ENCODE measurements at places on chromosomes 5 and 9.

- peak; percentile 7 for DNase-seq
Measured at GRCh38 chr5:128201065-128201926, 117.7 kb downstream of the SLC12A2 start.

DNA sequence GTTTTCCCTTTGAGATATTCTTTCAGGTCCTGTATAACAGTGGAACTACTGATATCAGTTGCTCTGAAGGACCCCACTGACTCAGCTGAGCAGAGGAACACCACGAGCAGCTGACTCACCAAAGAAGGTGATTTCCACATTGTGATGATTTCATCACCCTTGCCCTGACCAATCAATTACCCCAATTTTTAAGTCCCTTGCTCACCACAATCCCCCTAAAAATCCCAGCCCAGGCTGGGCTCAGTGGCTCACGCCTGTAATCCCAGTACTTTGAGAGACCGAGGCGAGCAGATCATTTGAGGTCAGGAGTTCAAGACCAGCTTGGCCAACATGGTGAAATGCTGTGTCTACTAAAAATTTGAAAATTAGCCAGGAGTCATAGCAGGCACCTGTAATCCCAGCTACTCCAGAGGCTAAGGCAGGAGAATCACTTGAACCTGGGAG, 125.3 kb upstream of the ABCA1 start:
- DNase-seq: no peak

GRCh38 chr9:19286634-19287188, 56.2 kb downstream of the DENND4C start:
- DNase-seq: no peak

DNA sequence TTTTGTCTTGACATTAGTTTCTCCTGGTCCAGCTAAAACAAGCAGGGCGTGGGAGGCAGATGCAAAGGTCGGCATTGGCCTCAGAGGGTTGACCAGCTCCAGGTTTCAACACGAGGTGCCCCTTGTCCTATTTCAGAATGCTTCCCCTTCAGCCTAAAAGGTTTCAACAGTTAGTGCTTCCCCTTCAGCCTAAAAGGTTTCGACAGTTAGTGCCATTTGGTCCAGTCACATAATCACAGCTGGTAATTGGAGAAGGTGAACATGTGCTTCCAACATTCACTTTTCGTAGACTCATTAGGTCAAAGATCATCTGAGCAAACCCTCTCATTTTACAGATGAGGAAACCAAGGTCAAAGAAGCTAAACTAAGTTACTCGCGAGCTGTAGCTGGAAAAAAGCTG, 270.3 kb upstream of the MAP3K1 start:
- DNase-seq: no peak

- no peak for DNase-seq
Measured at GRCh38 chr9:132606066-132606465, 23.7 kb downstream of the BARHL1 start.

DNA sequence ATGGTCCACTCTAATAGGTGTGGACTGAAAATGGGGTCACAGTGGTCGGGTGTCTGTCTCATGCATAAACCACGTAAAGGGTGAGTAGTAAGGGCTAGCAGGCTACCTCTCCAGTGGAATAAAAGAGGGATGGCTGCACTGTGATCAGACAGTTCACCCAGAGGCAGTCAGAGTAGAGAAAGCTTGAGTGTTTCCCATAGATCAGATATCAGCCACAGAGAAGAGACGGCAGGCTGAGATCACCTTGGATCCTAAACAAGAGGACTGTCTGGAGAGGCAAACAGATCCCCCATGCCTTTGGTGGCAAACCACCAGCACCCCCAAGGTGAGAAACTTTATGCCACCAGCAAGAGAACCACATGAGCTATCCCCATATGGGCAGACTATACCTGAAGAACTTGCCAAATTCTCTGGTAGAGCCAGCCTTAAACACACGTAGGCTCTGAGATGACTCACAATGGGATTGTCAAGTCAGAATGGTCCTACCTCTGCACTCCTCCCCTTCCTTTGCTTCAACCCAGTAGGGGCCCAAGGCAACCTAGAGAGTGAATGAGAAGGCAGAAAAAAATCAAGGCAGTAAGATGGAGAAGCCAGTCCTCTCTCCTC, 205.2 kb upstream of the MAP3K1 start:
- DNase-seq: no peak

DNA sequence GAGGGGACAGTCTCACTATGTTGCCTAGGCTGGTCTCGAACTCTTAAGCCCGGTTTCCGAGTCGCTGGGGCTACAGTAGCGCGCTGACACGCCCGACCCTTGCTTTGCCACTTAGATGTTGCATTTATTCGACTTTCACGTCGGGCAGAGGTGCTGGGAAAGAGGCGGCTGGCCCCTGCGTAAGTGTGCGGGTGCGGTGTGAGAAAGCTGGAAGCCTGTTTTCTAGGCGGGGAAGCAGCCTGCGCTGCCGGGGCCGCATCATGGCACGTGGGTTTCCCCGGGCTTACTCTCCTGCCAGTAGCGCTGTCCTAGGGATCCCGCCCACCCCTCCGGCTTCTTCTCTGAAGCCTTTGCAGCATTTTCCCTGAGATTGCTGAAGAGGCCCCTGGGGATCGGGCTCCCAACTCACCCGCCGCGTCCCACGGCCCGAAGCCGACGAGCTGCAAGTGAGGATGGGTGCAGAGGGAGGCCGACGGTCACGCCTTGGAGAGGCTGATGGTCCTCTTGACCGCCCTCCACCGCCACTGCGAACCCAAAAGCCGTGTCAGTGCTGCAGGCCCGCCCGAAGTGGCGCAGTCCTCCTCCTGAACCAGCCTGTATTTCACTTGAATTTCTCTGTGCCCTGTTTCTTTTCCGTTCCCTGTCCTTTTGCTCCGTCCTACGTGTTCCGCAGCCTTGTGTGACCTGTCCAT, 5.8 kb upstream of the TRIM41 start:
- DNase-seq: no peak

DNA sequence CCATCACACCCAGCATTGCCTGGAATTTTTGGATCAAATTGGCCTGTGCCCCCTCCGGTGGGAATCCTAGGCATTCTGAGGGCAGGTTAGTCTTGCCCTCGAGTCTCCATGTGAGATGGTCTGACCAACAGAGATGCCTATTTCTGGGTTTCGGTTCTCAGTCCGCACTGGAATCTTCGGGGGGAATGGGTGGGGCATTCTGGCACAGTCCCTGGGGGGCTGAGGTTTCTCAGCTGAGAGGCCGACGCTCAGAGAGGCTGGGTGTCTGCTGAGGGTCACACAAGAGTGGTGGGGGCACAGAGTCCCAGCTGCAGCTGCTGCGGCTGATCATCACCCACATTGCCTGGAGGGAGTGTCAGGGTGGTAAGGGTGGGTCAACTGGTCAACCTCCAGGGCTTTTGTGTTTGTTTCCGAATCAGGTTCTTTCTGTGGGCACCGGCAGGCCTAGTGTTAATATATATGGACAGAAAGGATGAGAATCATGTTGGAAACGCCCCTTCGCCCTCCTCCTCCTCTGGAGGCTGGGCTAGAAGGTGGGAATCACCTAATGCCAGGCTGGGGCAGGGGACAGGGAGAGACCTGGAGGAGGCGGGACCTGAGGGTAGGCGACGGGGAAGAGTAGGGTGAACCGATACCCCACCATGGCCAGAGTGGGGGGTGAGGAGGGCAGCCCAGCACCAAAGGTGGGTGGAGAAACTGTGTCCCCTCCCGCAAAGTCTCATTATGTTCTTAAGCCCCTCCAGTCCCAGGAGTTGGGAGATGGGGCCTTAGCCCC, 149.5 kb upstream of the PHYKPL start:
- no peak for DNase-seq

GRCh38 chr5:62431735-62432620, 19.4 kb downstream of the IPO11 start:
- no peak for DNase-seq

- DNase-seq: no peak
Measured at GRCh38 chr5:120533581-120533980, 69.5 kb downstream of the PRR16 start.

DNA sequence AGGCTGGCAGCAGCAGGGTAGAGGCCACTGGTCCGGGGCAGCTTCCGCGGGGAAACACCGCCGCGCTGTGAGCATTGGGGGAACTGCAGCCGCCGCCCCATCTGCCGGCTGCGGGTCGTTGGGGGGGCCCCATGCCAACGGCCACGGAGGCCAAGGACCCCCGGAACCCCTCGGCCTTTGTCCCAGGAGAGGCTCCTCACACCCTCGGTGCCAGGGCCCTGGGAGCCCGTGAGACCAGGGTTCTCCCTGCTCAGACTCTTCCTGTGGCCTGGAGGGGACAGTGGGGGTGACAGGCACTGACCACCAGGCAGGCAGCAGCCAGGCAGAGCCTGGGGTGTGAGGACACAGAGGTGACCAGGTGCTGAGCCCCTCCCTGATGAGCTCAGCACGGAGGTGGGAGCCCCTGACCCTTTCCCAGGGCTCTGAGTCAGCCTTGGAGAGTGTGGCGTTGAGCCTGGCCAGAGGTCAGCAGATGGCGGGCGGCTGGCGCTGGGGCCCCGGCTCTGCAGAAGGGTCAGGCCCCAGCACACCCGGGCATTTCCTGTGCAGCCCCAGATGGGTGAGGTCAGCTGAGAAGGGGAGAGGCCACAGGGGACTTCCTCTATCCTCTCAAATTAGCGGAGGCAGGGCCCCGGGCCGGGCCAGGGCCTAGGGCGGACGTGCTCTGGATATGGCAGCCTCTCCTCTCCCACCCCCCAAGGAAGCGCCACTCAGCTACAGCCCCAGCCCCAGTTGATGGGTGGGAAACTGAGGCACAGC, 17.9 kb upstream of the EGFL7 start:
- no peak for DNase-seq

GRCh38 chr9:126166866-126167265, 159.8 kb upstream of the MVB12B start:
- no peak for DNase-seq

GRCh38 chr5:140611020-140611521, 21.9 kb downstream of the CD14 start:
- no peak for DNase-seq

GRCh38 chr9:104906441-104907277, 21.3 kb downstream of the ABCA1 start:
- no peak for DNase-seq

DNA sequence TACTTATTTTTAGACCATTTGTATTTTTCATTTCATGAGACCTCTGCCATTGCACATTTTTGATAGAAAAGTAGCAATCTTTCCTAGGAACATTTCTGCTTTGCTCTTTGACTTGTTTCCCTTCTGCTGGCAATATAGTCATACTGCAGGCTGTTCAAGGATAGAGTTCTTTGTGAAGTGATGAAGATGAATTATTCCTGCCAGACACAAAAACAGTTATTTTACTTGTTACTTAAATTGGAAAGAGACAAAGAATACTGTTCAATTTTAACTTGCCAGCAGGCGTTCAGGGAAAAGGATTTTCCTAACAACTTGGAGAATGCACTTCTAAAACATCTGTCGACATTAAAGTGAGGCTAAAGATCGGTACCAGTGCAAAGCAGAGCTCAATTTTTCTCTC, 251.7 kb upstream of the ACTBL2 start:
- no peak for DNase-seq

DNA sequence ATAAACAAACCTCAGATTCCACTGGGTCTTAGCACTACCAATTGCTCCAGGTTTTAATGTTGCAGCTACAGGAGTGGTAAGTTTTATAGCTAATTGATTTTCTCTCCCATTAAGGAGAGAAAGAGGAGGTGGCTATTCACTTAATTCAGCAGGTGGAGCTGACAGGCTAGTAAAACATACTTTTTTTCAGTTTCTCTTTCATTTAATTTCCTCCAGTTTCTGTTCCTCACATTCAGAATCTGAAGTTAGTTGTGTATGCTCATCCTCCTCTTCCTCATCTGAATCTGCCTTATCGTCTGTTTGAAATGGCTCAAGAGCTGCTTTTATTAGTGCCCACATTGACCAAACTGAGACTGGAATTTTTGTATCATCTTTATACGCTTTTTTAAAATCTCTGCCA, 98.0 kb downstream of the PLPPR1 start:
- no peak for DNase-seq
